ENCODE measurements at places on chromosomes 4 and X.

- no peak for DNase-seq
Observed at GRCh38 chr4:26284536-26284935, 36.3 kb upstream of the RBPJ start.

- peak; percentile 41 for DNase-seq
Observed at GRCh38 chr4:103934178-103934789, 214.5 kb upstream of the TACR3 start.

DNA sequence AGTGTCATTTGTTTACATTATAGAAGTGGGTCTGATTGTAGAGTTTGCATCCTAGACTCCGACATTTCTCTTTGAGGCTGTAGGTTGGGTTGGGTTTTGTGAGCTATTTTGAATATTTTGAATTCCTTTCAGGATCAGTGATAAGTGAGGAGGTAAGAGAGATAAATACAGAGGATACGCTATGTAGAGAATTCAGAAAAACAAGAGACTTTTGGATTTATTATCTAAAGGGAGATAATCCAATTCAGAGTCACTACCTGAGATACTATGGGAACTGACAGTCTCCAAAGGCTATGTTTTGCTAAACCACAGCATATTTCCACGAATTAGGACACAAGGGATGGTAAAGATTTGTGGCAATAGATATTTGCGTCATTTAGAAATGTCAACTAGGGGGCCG lies 16.9 kb upstream of the RAP2C start:
- no peak for DNase-seq

GRCh38 chrX:69138512-69138911 lies 26.7 kb downstream of the PJA1 start:
- DNase-seq, result no peak

- DNase-seq, result no peak
Observed at GRCh38 chr4:150974252-150974640, 40.8 kb downstream of the LRBA start.

- DNase-seq, result no peak
Observed at GRCh38 chr4:182862921-182863320, 54.3 kb downstream of the DCTD start.
